ENCODE measurements at places on chromosomes 13 and 19. TPM values are rescaled to one million over a fixed set of nuclear protein-coding genes. Genes with fewer than 3 reads are reported as not detected.

Gene ZNF536
- 18.7 TPM for total RNA-seq

Gene PRODH2
- total RNA-seq = not detected

Gene ZNF667
- total RNA-seq = not detected

Gene PEX11G
- 3.4 TPM for total RNA-seq

Gene LHFPL6
- total RNA-seq = 35.2 TPM

Gene KL
- total RNA-seq = 0.12 TPM

Gene MISP
- total RNA-seq = 0.14 TPM

Gene LRP3
- total RNA-seq = 85.6 TPM

Gene MAP4K1
- 1.5 TPM for total RNA-seq

Gene ZNF607
- total RNA-seq = 21.2 TPM

Gene CYP4F3
- total RNA-seq = not detected

Gene MRPL34
- 73.4 TPM for total RNA-seq

Gene POSTN
- total RNA-seq = 93.0 TPM

Gene NTN5
- total RNA-seq = 0.50 TPM

GRCh38 chr13:78662467-78662866 lies 3.5 kb upstream of the OBI1 start:
- DNase-seq = no peak

- no peak for DNase-seq
Observed at GRCh38 chr19:5079071-5079774, 110.3 kb downstream of the KDM4B start.

DNA sequence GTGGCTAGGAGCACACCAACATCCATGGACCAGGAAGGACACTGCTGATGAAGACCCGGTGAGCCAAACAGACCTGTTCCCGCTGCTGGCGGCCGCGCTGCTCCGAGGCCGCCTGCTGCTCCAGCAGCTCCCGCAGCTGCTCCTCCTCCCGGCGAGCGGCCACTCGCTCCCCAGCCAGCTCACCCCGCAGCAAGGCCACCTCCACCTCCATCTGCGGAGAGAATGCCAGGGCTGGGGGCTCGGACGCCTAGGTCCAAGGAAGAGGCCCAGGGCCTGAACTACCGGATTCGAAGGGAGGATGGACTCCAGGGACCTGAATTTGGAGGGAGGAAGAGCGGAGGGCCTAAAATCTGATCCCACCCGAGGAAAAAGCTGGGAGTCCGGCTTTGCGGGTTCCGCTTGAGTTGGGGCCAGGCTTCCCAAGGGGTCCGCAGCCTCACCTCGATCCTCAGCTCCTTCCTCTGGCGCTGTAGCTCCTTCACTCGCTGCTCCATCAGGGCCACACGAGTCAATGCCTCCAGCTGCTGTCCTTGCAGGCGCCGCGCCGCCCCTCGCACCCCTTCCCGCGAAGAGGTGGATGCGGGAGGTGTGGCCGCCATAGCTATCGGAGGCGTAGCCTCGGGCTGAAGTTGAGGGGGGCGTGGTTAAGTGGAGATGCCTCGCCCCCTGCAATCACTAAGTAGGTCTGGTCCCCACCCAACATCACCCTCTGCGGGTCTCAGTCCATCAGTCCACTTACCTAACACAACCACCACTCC lies 2.7 kb downstream of the PHLDB3 start:
- no peak for DNase-seq

GRCh38 chr13:73585236-73585635 lies 526.4 kb downstream of the KLF5 start:
- no peak for DNase-seq

DNA sequence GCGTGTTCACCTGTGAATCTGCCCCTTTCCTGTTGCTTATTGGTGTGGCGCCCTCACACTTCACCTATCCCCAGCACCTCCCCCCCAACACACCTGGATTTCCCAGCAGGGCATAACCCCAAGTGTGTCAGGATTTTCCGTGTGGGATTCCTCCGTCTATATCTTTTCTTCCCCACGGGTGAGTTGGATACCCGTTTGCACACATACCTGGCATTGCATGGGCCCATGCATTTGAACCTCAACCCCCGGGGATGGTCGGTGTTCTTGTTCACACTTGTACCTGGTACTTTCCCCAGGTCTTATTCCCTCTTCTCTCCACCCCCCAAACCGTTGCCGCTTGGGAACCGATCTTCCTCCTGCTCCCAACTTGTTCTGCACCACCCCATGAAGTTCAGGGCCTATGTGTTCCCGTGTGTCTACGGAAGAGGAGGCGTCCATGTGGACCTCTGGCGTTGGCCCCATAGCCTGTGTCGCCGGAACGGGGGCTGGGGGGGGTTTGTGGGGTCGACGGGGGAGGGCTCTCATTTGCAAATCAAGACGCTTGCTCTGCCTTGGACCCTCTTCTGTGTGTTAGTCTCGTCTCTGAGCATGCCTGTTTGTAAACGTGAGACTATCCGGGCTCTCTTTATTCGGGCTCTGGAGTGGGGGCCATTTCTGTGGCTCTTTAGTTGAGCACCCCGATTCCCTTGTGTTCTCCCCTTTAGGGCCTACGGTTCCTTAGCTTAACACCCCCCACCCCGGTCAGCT lies 1.7 kb downstream of the PRR12 start:
- DNase-seq = peak; percentile 26

- DNase-seq = no peak
Observed at GRCh38 chr19:38850976-38851621, 1.3 kb upstream of the HNRNPL start.

- no peak for DNase-seq
Observed at GRCh38 chr13:80877209-80877943, 536.5 kb upstream of the SPRY2 start.

DNA sequence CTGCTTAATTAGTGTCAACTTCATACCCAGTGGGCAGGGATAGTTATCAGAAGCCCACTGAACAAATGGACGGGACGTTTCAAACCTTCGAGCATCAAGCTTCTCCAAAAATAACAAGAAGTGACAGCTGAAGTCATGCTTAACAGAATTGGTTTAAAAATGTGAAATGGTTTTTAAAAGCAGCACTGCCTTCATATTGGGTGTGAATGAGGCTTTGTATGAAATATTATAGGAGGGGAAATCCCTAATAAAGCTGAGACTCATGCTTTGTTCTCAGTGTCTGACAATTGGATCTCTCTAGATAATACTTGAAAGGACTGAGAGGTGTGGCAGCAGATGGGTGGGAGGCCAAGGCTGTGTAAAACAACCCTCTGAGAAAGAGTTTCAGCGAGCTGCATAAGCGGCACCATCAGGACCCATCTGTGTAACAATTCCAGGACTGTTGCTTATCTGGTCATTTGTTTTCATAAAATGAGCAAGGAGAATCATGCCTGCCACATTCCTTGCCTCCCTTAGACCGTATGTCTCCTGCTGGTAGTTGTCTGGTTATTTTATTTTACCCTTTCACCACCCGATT lies 667.7 kb downstream of the DIAPH3 start:
- DNase-seq = no peak

GRCh38 chr13:80524447-80525215 lies 183.7 kb upstream of the SPRY2 start:
- no peak for DNase-seq

DNA sequence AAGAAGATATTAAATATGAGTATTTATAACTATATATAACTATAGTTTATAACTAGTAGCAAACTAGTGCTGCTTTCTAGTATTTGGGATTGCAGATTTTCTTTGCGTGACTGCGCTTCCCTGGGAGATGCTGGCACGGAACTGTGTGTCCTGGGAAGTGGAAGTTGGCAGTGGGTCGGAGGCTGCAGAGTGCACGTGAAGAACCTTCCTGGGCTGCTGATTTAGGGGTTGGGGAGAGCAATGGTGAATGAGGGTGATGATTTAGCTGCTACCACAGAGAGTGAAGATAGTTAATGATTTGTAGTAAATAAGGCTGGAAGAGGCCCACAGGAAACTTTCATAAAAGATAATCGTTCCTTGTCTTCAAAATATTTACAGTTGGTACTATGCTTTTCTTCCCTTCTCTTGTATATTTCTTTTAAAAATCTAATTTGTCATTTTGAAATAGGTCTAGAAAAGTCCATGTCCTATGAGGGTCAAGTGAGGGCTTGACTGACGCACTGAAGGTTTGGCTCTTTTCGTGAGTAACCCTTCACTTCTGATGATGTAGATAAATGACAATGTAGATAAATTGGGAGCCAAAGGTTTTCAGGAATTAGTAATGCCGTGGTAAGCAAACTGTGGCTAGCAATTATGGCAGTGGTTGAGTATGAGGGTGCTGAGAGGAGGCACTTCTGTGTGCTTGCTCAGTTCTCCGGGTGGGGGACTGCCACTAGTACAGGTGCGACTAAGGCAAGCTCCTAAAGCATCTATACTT lies 3.0 kb upstream of the NAA16 start:
- no peak for DNase-seq

DNA sequence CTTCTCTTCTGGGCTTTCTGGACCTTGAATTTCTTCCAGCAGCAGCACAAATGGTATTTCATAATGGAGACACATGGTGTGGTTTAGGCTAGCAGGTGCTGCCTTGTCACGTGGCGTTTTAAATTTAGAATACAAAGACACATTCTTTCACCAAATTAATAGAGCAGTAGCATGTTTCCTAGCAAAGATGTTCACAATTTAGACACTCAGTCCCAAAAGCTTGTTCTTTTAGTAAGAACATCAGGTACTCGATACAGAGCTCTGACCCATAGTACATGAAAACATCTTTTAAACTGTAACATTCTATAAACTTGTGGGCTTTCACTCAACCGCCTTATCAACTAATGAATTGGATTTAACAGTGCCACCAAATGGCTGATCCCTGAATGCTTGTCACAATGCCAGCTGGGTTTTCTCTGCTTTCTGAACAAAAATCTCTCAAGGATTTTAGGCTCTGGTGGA lies 290.1 kb downstream of the DCLK1 start:
- no peak for DNase-seq

DNA sequence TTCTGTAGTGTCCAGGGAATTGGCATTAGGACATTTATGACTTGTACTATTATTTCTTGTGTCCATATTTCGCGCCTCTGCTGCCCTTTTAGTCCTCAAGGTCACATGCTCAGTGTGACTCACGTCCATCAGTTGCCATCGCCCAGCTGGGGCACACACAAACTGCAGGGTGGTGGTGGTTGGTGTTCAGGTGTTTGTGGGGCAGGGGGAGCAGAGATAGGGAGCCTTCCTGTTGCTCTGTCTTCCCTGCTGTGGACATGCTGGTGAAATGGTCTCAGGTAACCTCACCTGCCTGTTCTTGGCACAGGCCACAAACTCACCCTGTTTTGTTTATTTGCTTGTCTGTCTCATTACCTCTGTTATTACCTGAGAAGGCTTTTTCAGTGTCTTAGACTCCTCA lies 22.4 kb downstream of the PRR12 start:
- no peak for DNase-seq

DNA sequence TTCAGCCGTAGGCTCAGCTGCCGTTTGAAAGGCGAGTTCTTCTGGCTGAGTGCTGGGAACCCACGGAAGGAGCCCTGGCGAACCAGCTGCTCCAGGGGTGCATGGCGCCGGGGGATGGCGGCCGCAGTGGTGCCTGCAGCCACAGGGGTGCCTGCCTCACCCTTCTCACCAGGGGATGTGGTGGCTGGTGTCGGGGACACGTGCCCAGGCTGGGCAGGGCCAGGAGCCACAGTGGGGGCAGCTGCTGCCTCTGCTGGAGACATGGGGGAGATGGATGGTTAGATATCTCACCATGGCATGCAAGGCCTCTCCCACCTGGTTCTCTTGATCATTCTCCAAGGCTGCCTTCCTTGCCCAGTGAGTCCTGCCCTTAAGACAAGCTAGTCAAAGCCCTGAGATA lies 17.1 kb downstream of the NUMBL start:
- no peak for DNase-seq

DNA sequence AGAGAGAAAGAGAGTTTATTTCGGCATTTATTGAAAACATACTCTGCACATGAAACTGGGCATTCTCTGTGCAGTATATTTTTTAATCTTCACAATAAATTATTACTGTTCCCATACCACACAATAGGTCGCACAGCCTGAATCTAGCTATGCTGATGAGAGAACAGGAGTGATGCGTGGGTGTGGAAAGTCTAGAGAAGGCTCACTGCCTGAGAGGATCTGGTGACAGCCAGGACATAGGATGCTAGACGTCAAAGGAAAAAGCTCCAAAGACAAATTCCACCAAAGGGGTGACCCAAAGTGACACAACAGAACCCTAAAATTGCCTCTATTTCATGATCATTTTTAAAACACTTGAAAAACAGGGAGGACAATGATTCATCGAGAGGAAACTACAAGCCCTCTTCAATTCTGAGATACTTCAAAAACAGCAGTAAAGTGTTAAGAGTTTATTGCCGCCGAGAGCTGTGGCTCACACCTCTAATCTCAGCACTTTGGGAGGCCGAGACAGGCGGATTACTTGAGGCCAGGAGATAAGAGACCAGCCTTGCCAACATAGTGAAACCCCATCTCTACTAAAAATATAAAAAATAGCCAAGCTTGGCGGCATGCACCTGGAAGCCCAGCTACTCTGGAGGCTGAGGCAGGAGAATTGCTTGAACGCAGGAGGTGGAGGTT lies 189.6 kb upstream of the NBEA start:
- DNase-seq = no peak
